ENCODE measurements at places on chromosomes 6 and 20. TPM values are rescaled to one million over a fixed set of nuclear protein-coding genes. Genes with fewer than 3 reads are reported as not detected.
A peak's percentile ranks its signal among the peaks of the same experiment; 100 is the strongest.

ANKRD66 gene
- polyA plus RNA-seq: 1.5 TPM

- no peak for DNase-seq
Observed at GRCh38 chr6:43952746-43953145, 174.5 kb downstream of the MRPL14 start.

- DNase-seq: peak; percentile 72
Observed at GRCh38 chr6:33427585-33428223, 7.8 kb downstream of the SYNGAP1 start.

DNA sequence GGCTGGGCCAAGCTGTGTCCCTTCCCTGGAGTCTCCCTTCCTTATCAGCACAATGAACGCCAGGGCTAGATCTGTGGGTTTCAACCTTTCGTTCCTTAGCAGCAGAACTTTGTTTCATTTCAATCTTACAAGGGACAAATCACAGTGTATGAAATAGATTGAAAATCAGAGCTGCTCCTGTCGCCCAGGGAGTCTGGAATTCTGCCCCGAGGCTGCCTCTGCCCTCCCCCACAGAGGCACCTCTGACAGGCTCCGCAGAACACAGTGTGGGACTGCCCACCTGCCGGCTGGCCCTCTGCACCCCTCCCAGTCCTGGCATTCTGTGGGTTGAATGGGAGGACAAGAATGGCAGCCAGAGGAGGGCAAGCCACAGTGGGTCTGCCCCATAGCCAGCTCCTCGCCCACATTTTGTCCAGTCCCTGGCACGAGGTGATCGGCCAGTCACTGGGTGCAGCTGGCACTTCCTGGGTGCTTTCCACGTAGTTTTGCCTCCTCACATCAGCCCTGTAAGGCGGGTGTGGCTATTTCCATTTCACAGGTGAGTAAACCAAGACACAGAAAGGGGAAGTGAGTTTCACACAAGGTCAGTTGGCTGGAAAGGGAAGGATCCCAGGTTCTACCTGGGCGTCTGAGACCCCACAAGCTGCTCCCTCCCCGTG is 26.1 kb downstream of the MANBAL start:
- DNase-seq: no peak

DLL1 gene
- 16.9 TPM for polyA plus RNA-seq

MUC21 gene
- not detected for polyA plus RNA-seq

GRCh38 chr6:6616656-6617055 is 28.1 kb downstream of the LY86 start:
- no peak for DNase-seq

GRCh38 chr6:164022632-164023031 is 608.1 kb downstream of the QKI start:
- DNase-seq: no peak

- no peak for DNase-seq
Observed at GRCh38 chr6:56932910-56933477, 21.9 kb upstream of the BEND6 start.

PLAGL1 gene
- 285 TPM for polyA plus RNA-seq

GRCh38 chr20:6802227-6802626 is 34.7 kb downstream of the BMP2 start:
- no peak for DNase-seq

PEX6 gene
- polyA plus RNA-seq: 23.4 TPM

DNA sequence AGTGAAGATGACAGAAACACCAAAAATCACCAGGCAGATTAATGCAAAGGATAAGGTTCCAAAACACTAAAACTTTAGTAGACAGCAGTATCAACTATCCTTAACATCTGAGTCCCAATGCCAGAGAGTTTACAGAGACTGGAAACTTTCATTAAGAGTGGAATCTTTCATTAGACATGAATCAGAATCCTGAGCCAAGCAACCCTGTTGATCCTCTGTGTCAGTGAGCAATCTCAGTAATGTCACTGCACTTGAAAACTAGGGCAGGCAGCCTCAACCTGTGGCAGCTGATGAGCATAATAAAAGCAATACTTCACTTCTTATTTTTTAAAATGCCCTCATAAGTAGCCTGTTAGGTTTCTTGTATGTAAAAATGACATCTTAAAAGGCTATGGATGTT is 252.8 kb upstream of the PLN start:
- no peak for DNase-seq

CYP39A1 gene
- 2.8 TPM for polyA plus RNA-seq

DNA sequence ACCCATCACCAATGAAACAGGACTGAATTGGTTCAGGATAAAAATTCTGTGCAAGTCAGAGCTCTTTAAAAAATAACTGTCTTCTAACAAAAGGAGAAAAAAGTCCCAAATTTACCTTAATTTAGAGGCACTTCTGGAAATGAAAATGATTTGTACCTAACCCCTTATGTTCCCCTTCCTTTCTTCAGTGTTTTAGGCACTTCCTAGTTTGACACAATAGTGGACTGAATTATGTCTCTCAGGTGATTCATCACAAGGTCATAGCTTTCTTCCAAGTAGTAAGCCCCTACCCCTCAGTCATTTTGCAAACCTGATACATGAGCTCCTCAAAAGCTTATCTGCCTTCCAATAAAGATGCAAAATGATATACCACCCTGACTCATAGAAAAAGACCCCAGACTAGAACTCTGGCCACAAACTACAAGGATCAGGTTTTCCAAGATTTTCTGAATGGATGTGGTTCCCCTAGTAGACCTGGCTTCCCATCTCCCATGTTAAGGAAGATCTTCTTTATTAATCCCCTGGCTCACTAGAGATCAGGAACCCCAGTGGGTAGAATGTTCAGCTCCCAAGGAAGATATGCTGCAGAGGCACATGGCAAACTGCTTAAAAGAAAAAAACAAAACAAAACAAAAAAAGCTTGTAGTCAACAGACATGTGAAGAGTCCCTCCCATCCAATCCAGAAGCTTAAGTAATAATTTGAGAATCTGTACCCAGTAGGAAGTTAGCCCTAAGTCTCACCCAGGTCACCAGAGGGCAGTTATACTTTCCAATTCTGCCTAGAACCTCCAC is 3.6 kb downstream of the PPP1R10 start:
- DNase-seq: no peak

DNA sequence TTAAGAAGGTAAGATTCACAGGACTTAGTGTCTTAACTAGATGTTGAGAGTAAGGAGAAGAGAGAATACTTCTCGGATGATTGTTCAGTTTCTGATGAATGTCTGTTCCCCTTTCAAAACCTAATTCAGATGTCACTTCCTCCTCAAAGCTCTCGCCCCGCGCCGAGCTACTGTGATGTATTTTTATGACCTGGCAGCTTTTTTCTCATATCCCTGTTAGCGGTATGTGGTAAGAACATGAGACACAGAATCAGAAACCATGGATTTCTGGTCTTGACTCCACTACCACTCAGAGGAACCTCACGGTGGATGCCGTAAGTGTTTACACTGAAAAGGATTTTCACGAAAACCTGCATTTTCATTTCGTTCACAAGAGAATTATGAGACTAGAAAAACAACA is 48.4 kb downstream of the CEP43 start:
- DNase-seq: peak; percentile 29

DNA sequence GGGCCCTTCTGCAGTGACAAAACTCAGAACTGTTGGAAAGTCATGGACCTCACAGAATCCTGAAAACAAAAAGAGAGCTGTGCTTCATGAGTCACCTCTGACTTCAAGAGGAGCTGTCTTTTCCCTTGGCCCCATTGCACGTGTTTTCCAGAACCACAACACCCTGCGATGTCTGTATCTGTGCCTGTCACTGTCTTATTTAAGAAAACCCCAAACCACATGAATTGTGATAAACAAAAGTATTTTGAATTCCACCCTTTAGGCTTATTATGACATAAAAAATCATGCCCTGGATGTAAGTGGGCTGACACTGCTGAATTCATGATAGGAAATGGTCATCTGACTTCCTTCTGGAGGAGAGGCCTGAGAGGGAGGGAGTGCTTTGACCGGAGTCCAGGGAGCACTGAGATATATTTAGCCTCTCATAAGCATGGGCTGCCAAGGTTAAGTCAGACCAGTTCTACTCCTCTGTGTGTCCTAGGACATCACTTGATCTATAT is 96.4 kb upstream of the DUSP22 start:
- DNase-seq: peak; percentile 80

DNA sequence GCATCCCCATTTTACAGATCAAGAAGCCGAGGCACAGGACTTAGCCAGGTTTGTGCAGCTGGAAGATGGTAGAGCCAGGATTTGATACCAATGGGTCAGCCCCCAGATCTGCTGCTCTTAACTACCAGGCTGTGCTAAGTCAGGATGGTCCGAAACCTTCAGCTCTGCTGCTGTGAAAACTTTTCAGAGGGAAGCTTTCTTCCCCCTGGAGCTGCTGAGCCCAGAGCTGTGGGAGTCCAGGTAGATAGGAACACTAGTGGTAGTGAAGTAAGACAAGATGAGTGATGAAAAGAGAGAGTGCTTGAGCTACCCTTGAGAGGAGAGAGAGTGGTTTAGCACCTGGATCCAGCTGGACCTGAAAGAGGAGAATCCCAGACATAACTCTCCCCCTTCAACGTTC is 230.8 kb downstream of the CDH4 start:
- DNase-seq: no peak

SNAP25 gene
- polyA plus RNA-seq: 2.7 TPM

RBPJL gene
- polyA plus RNA-seq: not detected

TRIM40 gene
- not detected for polyA plus RNA-seq

GRCh38 chr6:49549691-49550491 is 577 bp upstream of the C6orf141 start:
- no peak for DNase-seq

DNA sequence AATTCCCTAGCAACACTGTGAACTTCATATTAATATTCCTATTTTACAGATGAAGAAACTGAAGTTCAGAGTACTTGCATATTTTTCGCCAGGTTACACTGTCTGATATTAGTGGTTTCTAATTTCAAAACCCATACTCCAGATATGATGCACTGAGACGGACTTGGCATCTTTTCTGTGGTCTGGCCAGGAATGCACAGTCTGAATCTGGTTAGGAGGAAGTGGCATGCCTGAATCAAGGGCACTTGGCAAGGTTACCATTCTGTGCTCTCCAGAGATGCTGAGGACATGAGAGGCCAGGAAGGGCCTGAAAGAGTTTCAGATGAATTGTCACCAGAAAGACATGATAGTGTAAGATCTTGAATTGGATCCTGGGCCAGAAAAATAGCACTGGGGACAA is 150.1 kb downstream of the HAO1 start:
- DNase-seq: no peak

AURKA gene
- 12.0 TPM for polyA plus RNA-seq

DNA sequence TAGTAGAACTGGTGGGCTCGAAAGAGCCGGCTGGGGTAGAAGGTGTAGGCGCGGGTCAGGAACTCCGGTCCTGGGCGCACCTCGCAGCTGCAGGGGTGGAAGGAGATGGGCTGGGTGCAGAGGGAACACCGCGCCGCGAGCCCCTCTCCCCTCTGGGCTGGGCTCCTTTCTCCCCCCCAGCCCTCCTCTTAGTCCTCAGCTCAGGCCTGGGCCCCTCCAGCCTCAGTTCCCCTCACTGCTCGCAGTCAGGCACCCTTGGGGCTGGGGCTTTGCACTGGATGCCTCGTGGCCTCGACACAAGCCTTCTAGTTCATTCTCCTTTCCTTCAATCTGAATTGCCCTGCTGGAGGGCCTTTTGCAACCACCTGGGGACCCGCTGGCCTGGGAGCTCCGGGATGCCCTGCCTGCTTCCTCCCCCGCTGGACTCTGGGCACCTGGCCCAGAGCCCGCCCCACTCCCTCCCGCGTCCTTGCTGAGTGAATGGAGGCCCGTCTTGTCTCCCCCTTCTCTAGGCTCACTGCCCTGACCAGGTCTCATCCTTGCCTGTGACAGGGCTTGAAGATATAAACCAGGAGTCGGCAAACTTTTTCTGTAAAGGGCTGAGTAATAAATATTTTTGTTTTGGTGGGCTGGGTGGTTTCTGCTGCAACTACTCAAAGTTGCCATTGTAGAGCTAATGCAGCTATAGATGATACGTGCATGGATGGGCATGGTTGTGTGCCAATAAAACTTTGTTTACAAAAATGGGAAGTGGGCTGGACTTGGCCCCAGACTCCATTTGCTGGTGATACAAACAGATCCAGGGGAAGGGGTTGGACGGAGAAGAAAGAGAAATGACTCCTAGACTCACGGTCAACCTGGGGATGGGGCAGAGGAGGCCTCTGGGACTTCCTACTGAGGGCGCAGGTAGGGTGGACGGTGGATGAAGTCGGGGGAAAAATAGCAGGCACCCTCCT is 47.3 kb downstream of the APCDD1L start:
- no peak for DNase-seq

DNA sequence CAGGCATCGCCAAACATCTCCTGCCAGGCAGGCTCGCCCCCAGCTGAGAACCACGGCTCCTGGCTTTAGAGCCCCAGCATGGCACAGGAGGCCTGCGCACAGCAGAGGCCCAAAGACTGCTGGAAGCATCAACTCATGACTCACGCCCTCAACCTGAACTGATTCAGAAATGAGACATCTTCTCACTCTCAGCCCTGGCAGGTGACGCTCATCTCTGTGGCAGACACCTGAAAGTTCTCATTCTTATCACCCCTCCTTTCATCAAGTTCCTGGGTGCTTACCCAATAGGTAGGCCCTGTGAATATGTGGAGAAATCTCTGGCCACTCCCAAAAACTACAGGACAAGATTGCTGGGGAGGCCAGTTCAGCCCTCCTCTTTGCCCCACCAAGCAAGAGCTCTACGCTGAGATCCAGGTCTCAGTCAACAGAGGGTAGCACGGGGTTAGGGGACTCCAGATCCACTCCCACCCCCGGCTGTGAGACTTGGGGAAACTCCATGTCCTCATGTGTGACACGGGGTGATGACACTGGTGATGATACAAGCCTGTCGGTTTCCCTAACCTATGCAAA is 11.3 kb downstream of the NFATC2 start:
- no peak for DNase-seq

DNA sequence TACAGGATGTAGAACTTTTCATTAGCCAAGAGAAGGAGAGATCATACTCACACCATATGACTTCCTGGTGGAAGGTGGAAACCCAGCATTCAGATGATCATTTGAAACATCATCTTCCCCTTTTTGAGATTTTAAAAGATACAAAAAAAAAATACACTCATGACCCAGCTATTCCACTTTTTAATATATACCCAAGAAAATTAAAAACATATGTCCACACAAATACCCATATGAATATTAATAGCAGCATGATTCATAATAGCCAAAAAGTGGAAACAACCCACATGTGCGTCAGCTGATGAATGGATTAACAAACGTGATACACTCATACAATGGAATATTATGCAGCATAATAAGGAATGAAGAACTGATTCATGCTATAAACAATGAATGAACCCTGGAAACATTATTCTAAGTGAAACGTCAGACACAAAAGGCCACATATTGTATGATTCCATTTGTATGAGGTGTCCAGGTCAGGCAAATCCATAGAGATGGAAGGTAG is 130.0 kb upstream of the SGK1 start:
- DNase-seq: peak; percentile 92

- DNase-seq: no peak
Observed at GRCh38 chr6:80501636-80502035, 395.2 kb downstream of the BCKDHB start.

HCK gene
- polyA plus RNA-seq: 4.7 TPM

- DNase-seq: no peak
Observed at GRCh38 chr6:128078276-128078675, 177.4 kb upstream of the THEMIS start.

PI16 gene
- polyA plus RNA-seq: 16.7 TPM

- no peak for DNase-seq
Observed at GRCh38 chr6:136761227-136761922, 30.9 kb downstream of the MAP3K5 start.

FAM83B gene
- polyA plus RNA-seq: not detected
